ENCODE measurements at places on chromosomes 4 and X.

DNA sequence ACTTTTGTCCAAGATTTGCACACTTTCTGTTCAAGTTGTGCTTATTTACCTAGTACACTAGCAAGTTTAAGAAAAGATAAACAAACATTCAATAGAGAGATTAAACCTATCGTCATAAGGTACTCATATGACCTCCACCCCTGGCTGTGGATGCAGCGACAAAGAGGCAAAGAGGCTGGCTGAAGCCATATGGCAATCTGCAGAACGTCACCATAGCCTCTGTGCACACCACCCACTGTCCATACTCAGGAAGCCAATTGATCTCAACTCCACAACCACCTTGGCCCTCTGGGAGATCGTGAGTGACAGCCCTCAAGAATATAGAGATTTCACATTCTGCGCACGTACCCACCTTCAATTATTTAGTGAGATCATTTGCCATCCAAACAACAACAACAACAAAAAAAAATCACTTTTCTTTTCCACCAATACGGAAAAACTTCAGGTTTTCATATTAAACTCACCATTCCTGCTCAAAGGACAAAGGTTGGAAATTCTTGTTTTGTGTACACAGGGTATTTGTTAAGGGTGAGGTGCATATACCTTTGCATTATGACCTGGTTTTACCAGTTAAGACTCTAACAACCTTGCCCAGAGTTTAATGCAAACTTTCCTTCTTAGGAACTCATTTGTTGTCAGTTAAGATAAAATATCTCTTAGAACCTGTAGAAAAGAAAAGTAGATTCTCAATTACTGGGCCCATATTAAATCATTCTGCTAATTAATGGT is 243.0 kb upstream of the FSTL5 start:
- no peak for DNase-seq

GRCh38 chrX:69285881-69286564 is 120.8 kb upstream of the PJA1 start:
- no peak for DNase-seq

- DNase-seq = no peak
Observed at GRCh38 chr4:69773484-69773883, 13.1 kb upstream of the SULT1B1 start.

- DNase-seq = no peak
Observed at GRCh38 chrX:39866229-39866628, 231.5 kb downstream of the BCOR start.

- DNase-seq = no peak
Observed at GRCh38 chrX:106901781-106902219, 1.3 kb downstream of the RIPPLY1 start.

- DNase-seq = no peak
Observed at GRCh38 chrX:37350034-37350365, 836 bp downstream of the PRRG1 start.

GRCh38 chr4:101238706-101239105 is 108.6 kb downstream of the PPP3CA start:
- no peak for DNase-seq

DNA sequence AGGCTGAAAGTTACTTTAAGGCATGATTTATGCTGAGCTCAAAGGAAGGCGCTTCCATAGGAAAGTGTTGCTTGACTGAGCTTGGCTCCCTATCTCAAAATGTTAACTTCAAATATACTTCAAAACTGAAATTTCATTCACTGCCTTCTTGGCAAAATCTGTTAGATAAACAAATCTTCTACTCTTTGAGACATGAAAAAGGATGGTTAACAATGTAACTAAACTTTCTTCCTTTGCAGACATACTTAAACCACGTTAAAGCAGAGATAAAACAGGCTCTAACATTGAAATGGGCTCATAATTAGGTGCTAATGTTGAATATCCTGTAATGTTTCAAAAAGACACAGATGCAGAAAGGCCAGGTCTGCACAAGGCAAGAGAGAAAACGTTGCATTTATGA is 110.4 kb downstream of the AMELX start:
- no peak for DNase-seq

GRCh38 chr4:24805566-24805965 is 10.2 kb downstream of the SOD3 start:
- no peak for DNase-seq

- DNase-seq = peak; percentile 35
Observed at GRCh38 chr4:3202836-3203820, 45.8 kb upstream of the MSANTD1 start.

DNA sequence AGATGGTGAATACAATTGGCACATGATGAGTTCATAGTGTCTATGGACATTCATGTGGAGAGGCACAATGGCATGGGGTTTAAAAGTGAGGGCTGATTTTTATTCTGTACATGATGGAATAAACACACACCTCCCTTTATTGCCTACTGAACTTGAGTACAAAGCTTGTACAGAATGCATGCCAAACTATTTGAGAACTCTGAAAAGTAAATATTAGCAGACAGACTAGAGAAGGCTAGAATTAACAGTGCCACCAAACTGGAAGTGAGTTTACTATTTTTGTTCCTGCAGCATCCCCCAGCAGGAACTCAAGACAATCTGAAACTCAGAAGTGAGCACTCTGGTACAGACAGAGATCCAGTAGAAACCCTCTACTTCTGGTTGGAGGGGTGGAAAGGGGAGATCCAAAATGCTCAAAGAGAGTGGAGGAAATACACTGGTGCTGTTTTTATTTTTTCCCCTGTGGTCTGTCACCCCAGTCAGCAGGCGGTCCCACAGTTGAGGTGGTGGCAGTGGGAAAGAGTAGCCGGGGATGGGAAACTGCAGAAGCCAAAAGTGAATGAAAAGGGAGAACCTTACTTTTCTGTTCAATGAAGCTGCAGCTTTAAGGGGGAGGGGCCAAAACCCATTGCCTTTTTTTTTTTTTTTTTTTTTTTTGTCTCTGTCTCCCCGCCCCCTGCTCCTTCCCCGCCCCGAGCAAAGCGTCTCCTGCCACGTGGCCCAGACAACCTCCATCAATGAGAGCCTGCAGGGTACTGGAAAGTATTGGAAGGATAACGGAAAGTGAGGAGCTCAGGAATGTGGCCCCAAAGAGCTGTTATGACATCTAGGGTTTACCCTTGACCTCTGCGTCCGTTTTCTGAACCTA is 20.5 kb downstream of the AKAP4 start:
- DNase-seq = no peak

GRCh38 chr4:70062000-70062399 is 11.8 kb downstream of the HTN1 start:
- no peak for DNase-seq

DNA sequence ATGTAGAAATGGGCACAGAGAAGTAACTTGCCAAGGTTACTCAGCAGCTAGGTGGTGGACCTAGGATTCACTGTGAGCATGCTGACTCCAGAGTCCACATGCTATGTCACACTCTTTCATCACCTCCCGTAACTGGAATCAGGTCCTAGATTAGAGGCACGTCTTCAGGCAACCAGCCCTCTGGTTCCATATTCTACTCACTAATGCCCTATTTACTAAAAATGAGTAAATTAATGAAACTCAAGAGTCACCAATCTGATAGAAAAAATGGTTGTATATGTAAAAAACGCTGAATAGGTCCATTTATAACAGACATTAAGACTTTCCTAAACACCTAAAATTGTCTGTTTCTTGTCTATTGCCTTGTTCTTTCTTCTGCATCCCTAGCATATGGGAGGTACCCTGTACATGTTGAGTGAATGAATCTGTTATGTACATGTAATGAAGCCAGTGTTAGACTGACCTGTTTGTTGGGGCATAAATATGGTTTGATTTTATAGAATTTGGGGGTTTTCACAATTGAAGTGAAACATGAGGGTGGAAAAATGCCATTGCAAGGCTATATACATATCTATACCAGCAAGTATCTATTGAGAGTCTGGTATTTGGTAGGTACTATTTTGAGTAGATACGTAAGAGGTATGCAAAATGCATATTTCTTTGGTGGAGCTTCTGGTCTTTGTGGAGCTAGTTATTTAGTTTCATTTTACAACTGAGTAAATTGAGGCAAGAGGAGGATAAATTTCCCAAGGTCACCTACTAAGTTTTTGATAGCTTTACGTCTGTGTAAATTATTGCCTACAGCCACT is 7.5 kb upstream of the RUFY3 start:
- no peak for DNase-seq

GRCh38 chrX:12309040-12309743 is 170.9 kb downstream of the FRMPD4 start:
- DNase-seq = no peak

GRCh38 chr4:88757776-88758175 is 60.1 kb upstream of the NAP1L5 start:
- no peak for DNase-seq

DNA sequence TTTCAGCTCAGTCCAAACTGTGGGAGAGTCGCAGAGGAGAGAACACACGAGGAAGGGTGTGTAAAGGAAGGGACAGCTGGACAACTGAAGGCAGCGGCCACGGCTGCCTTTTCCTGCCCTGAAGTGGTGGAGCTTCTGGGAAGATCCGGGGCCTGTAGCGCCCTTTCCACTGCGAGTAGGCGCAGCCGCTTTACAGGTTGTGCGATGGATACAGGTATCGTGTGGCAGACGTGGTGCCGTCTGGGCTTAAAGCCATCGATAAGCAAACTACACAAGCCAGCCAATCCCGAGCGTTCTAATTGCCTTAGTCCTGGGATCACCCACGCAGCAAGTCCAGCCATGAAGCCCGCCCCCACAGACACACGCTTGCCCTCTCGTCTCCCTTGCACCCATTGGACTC is 15.4 kb downstream of the NKX6-1 start:
- no peak for DNase-seq

DNA sequence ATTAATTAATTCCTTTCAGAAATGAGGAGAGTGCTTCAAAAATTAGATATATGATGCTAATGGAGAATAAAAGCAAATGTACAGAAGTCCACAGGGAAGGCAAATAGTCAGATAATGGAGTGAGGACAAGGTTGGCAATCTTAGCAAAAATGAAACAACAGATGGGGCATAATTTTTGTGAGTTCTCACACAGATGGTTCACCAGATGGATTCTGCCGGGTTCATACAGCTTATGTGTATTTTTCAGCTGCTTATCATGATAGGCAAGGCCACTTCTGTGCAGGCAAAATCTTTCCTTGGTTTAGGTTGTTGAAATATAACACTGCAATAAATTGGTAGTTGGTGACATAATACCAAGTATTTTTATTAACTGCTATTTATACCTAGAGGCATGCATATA is 1539.0 kb upstream of the IGFBP7 start:
- peak; percentile 30 for DNase-seq

DNA sequence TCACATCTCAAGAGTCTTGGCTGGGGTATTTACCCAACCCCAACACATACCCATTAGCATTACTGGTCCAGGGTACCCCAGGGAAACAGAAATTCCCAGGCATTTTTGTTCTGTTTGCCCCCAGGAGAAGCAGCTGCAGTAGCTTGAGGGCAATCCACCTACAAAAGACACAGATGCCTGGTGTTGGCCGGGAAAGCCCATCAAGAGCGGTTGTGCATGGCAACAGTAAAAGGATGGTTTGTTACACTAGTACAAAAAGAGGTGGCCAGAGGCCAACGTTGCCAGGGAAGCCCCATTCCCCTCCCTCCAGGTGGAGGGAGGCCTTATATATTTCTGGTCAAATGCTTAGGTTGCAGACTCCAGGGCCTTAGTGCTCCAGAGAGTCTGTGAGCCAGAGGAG is 637.8 kb downstream of the BCOR start:
- no peak for DNase-seq

DNA sequence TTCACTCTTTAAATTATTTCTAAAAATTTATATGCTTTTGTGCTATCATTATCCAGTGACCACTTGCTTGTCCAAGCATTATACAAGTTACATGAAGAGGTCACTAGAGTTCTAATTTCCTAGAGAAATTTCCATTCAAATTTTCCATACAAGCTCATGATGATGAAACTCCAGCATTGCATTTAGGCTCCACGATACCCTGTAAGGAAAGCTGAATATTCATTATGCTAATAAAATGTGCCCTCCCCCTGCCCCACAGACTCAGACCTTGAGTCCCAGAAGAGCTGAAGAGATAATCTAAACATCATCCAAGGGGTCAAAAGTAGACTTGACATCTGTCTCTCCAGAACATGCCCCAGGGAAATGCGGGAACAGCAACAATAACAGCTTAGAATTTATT is 19.6 kb upstream of the FAM156A start:
- DNase-seq = no peak

GRCh38 chrX:153725039-153725831 is 579 bp downstream of the ABCD1 start:
- no peak for DNase-seq

DNA sequence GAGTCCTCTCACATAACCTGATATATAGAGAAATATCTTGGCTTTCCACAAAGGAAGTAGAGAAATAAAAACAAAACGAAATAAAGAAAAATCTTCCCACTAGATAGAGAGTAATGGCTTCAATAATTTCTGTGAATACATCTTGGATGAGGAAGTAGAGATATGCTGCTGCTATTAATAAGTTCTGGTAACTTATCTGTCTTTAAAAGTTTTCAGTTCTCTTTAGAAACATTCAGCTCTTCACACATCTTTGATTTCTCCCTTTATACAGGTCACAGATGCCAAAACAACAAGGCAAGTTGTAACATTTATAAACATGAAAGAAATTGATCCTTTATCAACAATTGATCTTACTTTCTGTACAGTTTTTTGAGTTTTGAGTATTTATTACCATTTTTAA is 615.8 kb downstream of the TRAM1L1 start:
- DNase-seq = no peak

GRCh38 chr4:41661442-41662076 is 87.0 kb downstream of the PHOX2B start:
- DNase-seq = peak; percentile 66

GRCh38 chr4:139177049-139177868 is at the start of gene ELF2:
Gene ELF2, minus strand, starts transcription at chr4:139177218. Its CDS starts 39,517 bp downstream, at chr4:139137701.
- peak; percentile 94 for DNase-seq

DNA sequence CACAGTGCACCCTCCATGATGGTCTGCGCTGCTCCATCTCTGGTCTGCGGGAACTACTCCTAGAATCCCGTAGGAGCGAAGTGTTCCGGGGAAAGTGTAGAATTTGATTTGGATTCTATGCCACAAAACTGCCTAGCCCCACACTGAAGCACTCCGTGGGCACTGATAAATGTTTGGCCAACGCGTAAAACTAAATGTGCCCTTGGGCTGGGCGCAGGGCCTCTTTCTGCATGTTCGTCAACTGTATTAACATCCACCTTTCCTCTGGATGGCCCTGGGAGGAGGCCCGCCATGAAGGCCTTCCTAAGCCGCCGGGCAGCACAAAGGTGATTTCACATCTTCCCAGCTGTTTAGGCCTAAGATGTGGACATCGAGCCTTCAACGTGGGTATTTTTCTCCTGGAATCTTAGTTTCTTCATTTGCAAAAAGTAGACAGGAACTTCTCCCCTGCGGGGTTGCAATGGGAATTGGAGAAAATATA is 2.6 kb downstream of the MSX1 start:
- no peak for DNase-seq

GRCh38 chrX:68991691-68992345 is 163.0 kb downstream of the EFNB1 start:
- no peak for DNase-seq
